ENCODE measurements at places on chromosomes 3 and 15. TPM values are rescaled to one million over a fixed set of nuclear protein-coding genes. Genes with fewer than 3 reads are reported as not detected.

Gene NMB
- total RNA-seq, result 13.8 TPM

- DNase-seq, result peak; percentile 79
Measured at GRCh38 chr3:187739561-187740332, 5.5 kb downstream of the BCL6 start.

Gene PROK2
- total RNA-seq, result not detected

Gene IQCH
- total RNA-seq, result 0.64 TPM

Gene TMEM44
- 9.6 TPM for total RNA-seq

DNA sequence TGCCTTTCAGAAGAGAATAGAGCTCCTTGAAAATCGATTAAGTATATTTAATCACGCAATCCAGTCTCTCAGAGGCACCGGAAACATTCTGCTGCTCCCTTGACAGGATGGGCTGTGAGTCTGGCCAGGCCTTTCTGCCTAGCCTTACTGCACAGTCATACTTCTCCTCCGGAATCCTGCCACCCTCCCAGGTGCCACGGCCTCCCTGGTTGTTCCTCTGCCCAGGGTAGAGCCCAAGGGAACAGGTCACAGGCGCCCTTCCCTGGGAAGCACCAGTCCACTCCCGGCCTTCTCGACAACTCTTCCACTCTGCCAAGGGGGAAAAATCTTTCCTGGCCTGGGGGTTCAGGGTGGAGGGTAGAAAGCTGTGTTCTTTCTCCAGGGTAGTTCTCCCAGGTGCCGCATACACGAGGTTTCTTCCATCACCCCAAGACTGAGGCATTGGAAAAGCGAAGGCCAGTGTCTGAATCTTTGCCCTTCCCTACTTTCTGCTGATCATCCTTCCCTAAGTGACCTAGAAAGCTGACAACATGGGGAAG is 17.4 kb upstream of the SYNM start:
- no peak for DNase-seq

GRCh38 chr3:138082085-138082991 is 33.1 kb downstream of the DZIP1L start:
- DNase-seq, result no peak

DNA sequence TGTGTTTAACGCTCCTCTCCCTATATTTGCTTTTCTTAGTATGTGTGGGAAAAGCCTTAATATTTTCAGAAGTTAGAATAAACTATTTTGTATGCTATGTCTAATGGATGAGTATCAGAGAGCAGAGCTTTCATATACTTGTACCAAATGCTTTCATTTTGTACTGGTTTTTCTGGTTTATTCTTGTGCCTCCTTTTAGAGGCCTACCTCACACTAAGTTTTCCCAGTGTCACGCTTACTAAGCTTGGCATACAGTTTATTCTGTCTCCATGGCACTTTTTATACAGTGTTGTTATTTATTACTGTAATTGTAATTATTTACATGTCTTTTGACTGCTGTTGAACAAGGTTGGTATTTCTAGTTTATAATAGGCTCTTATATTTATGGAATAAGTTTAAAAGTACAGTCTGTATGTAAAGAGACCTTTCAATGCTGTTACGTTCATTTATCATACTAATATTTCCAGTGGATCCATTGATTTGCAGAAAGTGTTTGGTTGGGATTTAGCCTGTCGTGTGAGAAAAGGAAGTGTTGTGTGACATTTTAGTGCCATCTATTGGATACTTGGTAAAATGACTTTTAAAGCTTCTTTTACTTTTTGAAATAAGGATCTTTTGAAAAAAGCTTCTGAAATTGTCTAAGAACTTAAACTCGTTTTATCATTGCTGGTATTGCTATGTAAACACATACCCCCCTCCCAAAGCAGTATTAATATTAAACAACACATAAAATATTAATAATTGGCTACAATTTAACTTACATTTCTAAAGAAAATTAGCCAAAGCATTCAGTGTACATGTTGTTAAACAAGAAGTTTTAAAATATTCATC is 5.2 kb upstream of the EBLN2 start:
- no peak for DNase-seq

DNA sequence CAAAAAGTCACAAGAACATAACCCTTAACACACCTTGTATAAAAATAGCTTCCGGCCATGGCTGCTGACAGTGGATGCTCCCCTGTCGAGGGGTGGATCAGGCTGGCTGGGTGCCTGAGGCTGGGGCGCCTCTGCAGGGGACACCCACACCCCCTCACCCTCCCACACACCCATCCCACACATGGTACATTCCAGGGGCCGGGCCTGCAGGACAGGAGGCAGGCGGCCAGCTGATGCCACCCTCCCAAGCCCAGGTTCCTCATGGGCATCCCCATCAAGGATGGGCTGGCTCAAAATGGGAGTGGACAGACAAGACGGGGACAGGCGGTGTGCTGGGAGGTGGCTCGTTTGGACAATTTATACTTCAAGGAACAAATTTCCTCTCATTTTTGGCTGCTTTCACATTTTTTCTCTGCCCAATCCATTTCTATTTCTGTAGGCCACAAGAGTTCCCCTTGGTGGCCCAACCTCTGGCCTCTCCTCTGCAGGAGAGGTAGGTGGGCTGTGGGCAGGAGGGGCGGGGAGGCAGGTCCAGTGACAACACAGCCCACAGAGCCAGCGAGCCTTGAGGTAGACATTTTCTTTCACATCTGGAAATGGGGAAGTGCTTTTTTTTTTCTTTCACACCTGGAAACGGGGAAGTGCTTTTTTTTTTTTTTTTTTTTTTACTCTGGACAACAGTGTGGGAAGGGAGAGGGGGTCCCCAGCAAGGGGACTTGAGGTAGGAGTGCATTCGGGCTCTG is 23.3 kb downstream of the RNU5B-1 start:
- DNase-seq, result no peak

- DNase-seq, result no peak
Measured at GRCh38 chr15:33125894-33126537, 68.5 kb downstream of the FMN1 start.

- no peak for DNase-seq
Measured at GRCh38 chr3:65030847-65031463, 343.2 kb upstream of the ADAMTS9 start.

- DNase-seq, result no peak
Measured at GRCh38 chr3:112793326-112794081, 53.2 kb downstream of the CD200R1L start.

Gene CASR
- total RNA-seq, result not detected

- no peak for DNase-seq
Measured at GRCh38 chr15:86541540-86541939, 461.9 kb downstream of the AGBL1 start.

DNA sequence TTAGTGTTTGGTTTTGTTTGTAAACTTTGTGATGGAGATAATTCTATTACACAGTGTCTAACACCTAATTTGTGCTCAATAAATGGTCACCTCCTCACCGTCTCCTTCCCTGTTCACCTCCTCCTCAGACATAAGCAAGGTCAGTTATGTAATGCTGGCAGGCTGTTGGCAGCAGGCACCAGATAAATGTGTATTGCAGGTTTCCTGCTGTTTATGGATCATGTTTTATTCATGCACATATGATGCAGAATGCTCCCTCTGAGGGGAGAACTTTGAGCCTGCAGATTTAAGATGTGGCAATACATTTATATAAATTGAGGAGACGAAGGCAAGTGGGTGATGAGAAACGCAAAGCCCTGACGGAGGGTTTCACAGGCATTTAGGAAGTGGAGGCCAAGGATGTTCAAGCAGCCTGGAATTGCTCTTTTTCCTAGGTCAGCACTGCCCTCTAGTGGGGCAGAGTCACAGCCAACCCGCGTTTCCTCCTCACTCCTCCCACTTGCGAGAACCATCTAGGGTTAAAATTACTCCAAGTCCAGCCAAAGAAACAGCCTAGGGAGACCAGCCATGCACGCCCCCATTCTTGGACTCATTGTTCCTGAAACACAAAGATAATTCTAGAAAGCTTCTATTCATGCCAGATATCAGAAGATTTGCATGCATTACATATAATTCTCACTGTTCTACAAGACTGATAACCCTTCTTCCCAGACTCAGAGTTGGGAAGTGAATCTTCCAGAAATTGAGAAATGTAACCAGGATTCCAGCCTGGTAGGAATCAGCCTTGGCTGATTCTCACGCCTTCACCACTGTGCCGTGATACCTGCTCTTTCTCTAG is 228.7 kb downstream of the SLCO3A1 start:
- peak; percentile 60 for DNase-seq

DNA sequence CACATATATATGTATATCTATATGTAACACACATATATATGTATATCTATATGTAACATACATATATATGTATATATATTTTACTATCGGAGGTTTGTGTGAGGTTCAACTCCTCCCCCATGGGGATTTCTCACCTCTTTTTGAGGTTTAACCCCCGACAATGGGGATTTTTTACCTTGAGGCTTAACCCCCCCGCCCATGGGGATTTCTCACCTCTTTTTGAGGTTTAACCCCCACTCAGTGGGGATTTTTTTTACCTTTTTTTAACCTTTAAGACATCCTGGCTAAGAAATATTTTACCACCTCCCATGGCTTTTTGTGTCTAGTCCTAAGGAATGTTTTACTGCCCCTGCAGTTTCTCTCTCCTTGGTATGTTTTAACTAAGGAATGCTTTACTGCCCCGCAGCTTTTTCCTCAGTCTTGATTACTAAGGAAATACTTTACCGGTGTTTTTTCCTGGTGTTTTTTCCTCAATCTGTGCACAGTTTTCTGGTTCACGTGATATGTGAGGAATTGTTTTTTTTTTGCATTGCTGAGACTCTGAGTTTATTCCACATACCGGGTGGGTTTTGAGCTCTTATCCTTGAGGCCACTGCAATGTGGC is 185.2 kb downstream of the KLF13 start:
- DNase-seq, result no peak

- no peak for DNase-seq
Measured at GRCh38 chr3:14588425-14589112, 48.4 kb upstream of the GRIP2 start.

DNA sequence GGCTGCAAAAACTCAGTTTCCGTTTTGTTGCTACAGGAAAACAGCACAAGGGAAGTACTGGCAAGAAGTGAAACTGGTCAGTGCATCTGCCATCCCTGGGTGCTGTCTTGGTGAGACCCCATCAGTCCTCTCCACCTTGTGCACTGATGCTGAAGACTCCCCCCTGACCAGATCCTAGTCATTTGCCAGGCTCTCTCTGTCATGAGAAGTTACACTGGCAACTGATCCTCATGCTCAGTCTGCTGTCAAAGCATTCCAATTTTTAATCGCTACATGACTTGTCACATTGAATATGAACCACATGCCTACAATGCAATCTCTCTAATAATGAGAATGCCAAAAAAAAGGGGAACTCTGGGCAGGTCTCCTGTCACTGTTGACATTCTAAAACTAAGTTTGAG is 296.5 kb downstream of the ZIC1 start:
- no peak for DNase-seq

Gene ZPLD1
- 0.33 TPM for total RNA-seq

GRCh38 chr3:138947495-138948121 is 591 bp downstream of the FOXL2NB start:
- DNase-seq, result no peak

GRCh38 chr3:186642014-186642413 is 1.8 kb downstream of the FETUB start:
- DNase-seq, result no peak

GRCh38 chr3:150840802-150841515 is 64.3 kb downstream of the MINDY4B start:
- DNase-seq, result no peak

Gene DNAH12
- total RNA-seq, result 0.32 TPM

- no peak for DNase-seq
Measured at GRCh38 chr15:97501291-97501690, 459.2 kb upstream of the ARRDC4 start.

GRCh38 chr15:92937901-92938300 is 37.8 kb downstream of the CHD2 start:
- DNase-seq, result no peak

All from breast epithelium (tissue), 4 donors.